ENCODE measurements at places on chromosomes 1 and 21.

- no peak for DNase-seq
Measured at GRCh38 chr1:193555662-193556441, 369.4 kb upstream of the B3GALT2 start.

- no peak for DNase-seq
Measured at GRCh38 chr1:168879896-168880734, 151.1 kb upstream of the DPT start.

DNA sequence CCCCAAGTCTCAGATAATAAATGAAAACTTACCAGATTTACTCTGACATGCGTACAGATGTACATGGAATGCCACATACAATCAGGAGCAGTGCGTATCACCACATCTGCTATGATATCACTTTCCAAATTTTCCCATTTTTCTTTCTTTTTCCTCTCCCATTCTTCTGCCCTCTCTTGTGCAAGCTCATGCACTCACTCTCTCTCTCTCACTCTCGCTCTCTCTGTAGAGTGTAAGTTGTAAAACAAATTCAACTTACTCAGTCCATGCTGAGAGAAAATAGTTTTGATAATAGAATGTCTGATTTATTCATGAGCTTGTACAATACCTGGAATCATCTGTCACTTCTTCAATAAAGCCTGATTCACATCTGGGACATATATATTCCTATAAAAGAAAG is 35.3 kb downstream of the RNF115 start:
- no peak for DNase-seq

DNA sequence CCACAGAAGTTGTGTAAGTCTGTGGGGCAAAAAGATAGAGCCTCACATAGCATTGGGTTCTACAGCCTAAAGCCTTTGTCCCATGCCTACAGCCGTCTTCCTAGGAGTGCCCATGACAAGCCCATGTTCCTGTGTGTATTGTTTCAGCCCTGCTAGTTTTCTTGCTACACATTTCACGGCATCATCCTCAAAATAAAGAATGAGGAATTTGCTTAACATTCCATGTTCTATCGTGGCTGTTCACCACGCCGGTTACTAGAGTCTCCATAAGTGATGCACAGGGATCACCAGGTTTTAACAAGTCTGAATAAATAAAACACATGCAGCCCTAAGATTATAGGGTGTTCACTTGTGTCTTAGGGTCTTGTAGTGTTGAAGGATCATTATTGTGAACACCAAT is 87.4 kb upstream of the NGF start:
- DNase-seq, result no peak

DNA sequence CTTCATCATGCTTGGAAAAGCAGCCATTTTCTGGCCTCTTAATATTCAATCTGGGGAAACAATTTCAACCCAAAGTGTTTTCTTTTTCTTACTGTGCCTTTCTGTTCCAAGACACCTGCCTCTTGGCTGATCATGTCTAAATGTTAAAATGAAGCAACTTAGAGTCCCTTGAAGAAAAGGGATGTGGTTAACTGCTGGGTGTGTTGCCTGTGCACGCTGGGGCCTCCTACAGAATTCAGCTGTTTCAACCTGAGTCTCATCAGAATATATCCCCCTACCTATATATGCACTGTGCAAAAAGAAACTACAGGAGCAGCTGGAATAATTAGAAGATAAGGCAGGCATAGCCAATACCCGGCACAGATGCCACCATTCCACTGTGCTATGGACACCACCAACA is 222.0 kb downstream of the OMA1 start:
- DNase-seq, result peak; percentile 76

DNA sequence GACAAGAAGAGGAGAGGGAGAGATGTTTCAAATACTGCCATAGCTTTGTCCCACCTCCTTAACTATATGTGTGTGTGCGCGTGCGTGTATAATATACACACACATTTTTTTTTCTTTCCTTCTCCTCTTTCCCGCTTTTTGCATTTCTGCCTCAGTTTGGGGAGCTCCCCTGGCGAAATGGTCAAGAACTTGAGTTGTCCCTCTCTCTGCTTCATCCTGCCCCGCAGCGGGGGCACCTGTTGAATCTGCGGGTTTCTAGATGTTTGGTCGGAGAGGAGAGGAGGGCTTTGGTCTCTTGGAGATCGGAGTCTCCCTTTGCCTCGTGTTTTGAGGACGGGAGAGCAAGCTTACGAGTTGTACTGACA is 504 bp downstream of the SCCPDH start:
- peak; percentile 36 for DNase-seq

- no peak for DNase-seq
Measured at GRCh38 chr1:84971957-84972356, 25.0 kb downstream of the MCOLN2 start.

GRCh38 chr1:151713874-151714273 is 2.7 kb downstream of the CELF3 start:
- no peak for DNase-seq

GRCh38 chr21:45887788-45888187 is 93.8 kb upstream of the COL6A1 start:
- DNase-seq, result no peak

DNA sequence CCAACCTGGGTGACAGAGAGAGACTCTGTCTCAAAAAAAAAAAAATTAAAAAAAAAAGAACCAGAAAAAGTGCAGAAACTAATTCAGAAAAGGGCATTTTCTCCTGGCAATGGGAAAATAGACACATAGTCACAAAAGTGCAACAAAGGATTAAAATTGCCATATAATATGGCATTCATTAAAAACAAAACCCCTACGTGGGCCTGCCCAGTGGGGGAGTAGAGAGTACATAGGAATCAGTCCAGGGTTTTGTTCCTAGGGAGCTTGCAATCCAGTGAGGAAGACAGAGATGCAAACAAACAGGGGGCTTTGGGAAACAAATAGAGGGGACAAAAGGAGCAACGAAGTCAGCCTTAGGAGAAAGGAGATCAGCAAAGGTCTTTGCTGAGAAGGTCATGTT is 4.5 kb upstream of the TRABD2B start:
- DNase-seq, result no peak

DNA sequence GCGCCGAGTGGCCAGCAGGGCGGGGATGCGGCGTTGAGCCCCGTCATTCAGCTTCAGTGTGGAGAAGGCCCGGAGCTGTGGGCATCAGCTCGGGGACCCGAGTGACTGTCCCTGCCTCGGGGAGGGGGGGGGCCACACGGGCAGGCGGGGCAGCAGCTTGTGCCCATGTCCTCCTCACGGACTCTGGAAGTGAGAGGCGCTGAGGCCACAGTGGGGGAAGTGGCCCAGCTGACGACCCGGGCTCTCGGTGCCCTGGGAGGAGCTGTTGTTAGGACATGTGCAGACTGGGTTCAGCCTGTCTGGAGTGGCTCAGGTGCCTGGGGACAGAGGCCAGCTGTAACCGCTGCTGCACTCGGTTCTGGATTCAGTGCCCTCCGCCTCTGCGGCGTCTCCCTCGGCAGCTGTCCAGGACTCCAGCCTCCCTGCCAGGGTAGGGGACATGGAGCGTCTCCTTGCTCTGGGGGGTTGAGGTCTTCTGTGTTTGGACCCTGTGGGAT is 71.1 kb downstream of the SKI start:
- DNase-seq, result no peak

DNA sequence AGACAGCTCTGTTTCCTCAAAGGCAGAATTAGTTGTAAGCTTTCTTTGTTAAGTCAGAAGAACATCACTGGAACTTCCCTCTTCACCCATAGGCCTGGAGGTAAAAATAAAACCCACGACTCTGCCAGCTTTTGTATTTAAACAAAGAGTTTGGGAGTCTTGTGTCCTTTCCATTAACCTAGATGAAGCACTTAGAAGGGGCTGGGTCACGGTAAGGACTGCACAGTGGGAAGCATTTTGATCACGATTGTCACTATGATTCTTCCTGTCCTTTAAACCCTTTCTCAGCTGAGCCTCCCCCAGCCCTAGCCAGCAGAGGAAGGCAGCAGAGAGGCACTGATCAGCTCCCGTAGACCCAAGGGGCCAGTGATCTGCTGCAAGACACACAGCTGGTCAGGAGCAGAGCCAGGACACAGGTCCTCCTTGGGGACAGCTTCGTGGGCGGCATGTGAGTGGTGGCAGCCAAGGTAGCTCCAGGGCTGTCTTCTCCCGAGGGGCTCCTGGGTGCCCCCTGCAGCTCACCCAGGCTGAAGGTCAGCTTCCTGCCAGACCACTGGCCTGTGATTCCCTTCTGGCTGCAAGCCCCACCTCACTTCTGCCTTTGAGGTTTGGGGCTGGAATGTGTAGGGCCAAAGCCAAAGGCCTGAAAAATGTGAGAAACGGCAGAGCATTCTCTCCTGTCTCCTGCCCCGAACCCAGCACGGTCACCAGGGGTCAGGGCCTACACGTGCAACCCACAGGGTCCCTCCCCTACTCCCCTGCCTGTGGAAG is 4.0 kb upstream of the LAPTM5 start:
- no peak for DNase-seq

Data from HL-60 (cell line).